ENCODE measurements at places on chromosomes 2 and 18. TPM values are rescaled to one million over a fixed set of nuclear protein-coding genes. Genes with fewer than 3 reads are reported as not detected.

DNA sequence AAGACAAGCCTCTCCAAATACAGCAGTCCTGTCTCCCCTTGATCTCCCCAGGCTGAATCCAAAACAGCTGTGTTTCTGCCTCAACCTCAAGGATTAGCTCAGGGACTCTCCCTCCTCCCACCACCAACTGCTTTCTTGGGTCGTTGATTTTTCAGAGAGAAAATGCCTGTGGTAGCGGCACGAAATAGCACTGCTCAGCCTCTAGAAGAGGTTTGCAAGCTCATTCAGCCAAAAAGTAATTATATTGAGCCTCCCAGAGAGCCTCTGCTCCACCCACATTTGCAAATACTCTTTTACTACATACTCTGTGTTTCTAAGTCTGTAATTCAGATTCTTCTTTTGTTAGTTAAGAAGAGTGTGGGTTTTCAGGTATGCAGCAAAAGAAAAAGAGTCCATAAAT is 396.4 kb upstream of the TNP1 start:
- H3K4me1 ChIP-seq, result no peaks in the 10 kb centered on the region
- no peak overlapping the region for H3K27ac ChIP-seq
- H3K36me3 ChIP-seq, result no peaks in the 10 kb centered on the region
- H3K27me3 ChIP-seq, result no peaks in the 10 kb centered on the region
- DNase-seq, result no peak
- no peak overlapping the region for H3K4me3 ChIP-seq

GRCh38 chr2:21415234-21415633 is 291.5 kb downstream of the TDRD15 start:
- no peak overlapping the region for H3K4me3 ChIP-seq
- H3K27ac ChIP-seq, result no peak overlapping the region
- H3K27me3 ChIP-seq, result no peaks in the 10 kb centered on the region
- DNase-seq, result no peak
- H3K4me1 ChIP-seq, result no peaks in the 10 kb centered on the region
- H3K36me3 ChIP-seq, result no peaks in the 10 kb centered on the region

DNA sequence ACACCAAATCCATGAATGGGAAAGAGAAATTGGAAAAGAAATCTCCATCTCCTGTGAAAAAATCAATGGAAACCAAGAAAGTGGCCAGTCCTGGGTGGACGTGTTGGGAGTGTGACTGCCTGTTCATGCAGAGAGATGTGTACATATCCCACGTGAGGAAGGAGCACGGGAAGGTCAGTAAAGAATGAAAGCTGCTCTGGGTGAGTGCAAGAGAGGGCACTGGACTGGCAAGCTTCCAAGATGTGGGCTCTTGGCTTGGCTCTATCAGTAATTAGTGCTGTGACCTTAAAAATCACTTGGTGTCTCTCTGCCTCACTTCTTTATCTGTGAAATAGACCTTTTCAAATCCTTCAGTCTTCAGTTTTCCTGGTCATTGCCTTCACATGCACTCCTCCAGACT is 89.0 kb downstream of the ZNF532 start:
- H3K4me3 ChIP-seq, result no peak overlapping the region
- H3K36me3 ChIP-seq, result peaks cover 27% of the 10 kb centered on the region
- H3K27me3 ChIP-seq, result no peaks in the 10 kb centered on the region
- H3K4me1 ChIP-seq, result no peaks in the 10 kb centered on the region
- no peak overlapping the region for H3K27ac ChIP-seq

Gene SP5
- total RNA-seq, result 2.5 TPM

DNA sequence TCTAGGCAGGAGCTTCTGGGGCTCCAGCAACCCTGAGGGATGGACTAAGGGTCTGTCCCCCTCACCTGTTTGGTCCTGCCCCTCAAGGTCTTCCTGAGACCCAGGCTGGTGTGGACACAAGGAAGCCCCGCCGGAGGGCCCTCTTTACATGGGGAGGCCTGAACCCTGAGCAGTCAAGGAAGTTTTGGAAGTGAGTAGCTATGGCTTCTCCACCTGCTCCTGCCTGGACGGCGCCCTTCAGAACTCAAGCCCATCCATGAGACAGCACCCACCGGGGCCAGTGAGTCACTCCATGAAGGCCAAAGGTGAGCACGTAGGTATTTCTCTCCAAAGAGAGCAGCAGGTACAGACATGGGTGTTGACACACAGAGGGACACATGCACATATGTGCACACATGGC is 98.2 kb upstream of the CTDP1 start:
- H3K27ac ChIP-seq, result no peak overlapping the region
- peak; percentile 50 for DNase-seq
- peaks cover 13% of the 10 kb centered on the region for H3K4me1 ChIP-seq
- H3K4me3 ChIP-seq, result no peak overlapping the region
- H3K36me3 ChIP-seq, result no peaks in the 10 kb centered on the region

DNA sequence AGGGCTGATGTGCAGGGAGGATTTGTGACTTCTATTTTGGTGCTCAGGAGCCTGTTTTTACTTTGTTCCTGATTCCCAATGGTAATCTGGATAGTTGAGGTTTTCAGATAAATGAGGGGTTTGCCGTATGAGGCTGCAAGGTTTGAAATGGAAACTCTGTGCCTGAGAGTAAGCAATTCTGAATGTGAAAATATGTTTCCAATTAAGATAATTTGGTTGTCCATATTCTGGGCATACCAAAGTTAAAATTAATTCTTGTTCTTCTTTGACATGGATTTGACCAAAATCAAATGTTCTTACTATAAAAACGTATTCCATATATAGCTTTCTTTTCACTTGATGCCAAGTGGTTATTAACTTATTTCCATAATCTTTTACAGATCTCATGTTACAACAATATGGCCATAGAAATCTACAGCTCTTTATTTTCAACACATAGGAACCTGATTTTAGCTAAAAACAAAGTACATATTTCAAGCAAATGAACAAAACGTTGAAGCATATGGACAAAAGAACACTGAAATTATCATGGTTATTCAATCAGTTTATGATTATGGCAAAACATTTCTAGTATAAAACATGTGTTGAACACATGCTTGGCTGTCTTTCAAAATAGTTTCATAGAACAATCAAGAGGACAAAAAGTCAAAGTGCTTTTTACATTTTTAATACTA is 63.4 kb upstream of the ARHGAP28 start:
- H3K36me3 ChIP-seq, result no peaks in the 10 kb centered on the region
- DNase-seq, result no peak
- H3K27me3 ChIP-seq, result no peaks in the 10 kb centered on the region
- H3K4me1 ChIP-seq, result no peaks in the 10 kb centered on the region

DNA sequence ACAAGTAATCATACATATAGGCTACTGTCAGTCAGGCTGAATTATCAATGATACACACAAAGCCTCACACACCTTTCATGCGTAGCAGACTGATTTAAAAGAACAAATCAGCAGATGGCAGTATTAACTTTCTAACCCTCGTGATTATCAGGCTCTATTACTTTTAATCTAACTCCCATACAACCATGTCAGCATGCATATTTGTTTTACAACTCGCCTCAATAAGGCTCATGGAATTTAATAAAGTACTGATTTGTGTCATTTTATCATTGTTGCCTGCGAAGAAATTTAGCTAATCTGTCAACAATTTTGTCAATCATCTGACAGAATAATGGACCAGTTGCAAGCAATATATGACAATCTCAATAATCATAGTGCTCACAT is 82.8 kb downstream of the SLC25A12 start:
- no peak overlapping the region for H3K27ac ChIP-seq
- H3K4me3 ChIP-seq, result no peak overlapping the region
- DNase-seq, result no peak
- H3K36me3 ChIP-seq, result peaks cover 12% of the 10 kb centered on the region
- no peaks in the 10 kb centered on the region for H3K4me1 ChIP-seq
- H3K27me3 ChIP-seq, result no peaks in the 10 kb centered on the region

Measured in upper lobe of right lung (tissue), 1 donor.